Fibroblast of villous mesenchyme (primary cell): ENCODE measurements at places on chromosomes 16 and 17.

DNA sequence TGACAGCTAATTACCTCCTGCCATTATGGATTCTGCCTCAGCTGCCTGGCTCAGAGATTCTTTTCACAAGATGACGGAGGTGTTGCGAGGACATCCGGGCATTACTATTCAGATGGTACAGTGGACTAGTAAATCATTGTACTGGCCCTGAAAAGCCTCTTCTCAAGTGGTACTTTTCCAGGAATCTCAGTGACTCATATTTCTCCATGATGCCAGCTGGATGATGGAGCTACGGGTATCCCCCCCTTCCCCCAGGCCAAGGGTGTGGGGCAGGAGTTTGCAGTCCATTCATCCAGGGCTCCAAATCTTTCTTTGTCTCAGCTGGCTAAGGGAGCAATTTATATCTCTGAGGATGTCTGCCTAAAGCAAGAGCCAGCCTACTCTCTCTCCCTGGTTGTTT, 107.7 kb upstream of the GPR139 start:
- DNase-seq = no peak

DNA sequence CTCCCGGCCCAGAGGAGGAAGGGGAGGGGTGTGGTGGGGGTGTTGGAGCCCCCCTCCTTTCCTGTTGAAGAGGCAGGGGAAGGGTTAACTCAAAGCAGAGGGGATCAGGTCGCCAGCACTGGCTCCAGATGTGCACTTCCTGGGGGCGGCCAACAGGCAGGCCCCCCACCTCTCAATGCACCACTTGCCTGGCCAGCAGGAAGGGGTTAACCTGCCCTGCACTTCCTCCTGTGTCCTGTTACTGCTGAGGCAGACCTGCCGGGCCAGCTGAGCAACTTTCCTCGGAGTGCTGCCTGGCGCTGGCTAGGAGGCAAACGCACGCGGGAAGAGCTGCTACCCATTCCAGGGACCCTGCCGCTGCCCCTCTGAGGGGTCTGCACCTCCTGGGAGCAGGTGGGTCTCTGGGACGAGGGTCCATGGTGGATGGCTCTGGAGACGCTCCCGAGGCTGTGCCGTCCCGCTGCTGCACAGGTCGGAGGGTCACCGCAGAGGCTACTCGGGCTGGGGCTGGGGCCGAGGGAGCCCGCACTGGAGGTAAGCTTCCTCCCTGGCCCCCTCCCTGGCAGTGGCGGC, at the start of gene EPN3:
TSS of gene EPN3 (plus strand) at position 284 of the 573 bp plus-strand sequence. CDS start 3,822 bp downstream, outside the sequence.
- DNase-seq = no peak

DNA sequence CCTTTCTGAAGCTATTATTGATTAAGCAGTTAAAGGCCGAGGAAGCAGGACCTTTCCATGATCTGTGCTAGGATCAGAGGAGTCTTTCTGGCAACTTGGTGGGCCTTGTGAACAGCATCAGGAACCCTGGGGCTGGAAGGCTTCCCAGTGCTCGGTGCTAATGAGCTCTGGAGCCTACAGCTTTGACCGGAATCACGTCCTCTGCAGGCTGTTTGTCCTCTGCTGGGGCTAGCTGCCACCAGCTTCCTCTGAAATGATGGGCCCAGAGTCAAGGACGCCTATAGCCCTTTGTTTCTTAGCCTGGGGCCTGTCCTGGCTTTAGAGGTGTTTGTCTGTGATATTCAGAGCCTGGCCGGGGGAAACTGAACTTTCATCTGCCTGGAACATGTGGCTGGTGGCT, 111.6 kb downstream of the SHISA9 start:
- no peak for DNase-seq

DNA sequence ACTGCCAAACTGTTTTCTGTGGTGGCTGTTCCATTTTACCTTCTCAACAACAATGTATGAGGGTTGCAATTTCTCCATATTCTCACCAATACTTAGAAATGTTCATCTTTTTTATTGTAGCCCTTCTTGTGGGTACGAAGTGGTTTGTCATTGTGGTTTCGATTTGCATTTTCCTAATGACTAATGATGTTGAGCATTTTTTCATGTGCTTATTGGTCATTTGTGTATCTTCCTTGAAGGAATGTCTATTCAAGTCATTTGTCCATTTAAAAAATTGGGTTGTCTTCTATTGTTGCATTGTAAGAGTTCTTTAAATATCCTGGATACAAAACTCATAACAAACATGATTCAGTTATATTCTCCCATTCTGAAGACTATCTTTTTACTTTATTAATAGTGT, 47.5 kb upstream of the CCL2 start:
- no peak for DNase-seq

- DNase-seq = no peak
These were observed at the start of gene PMP22 for GRCh38 chr17:15265131-15265530. Gene PMP22, minus strand, starts transcription at chr17:15265326. Its CDS starts 4,599 bp downstream, at chr17:15260727.

GRCh38 chr17:1486802-1487695, 5.4 kb downstream of the MYO1C start:
- peak; percentile 79 for DNase-seq

- DNase-seq = no peak
These were observed 25.3 kb downstream of the TRPV3 start for GRCh38 chr17:3532106-3532858.

DNA sequence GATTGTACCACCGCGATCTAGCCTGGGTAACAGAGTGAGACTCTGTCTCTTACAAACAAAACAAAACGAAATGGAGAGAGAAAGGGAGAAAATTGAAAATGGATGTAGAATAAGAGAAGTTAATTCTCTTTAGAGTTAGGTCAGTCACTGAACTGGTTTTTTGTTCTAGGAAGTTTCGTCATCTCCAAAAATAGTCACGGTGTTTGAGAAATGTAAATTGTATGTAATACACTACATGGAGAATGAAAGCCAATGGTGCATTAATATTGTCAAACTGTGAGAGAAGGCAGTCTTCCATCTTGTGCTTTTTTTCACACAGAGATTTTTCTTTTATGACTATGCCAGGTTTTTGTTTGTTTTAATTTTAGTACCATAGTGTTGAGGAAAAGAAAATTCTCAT, 145.9 kb downstream of the BCAS3 start:
- DNase-seq = no peak

- no peak for DNase-seq
These were observed 299.8 kb downstream of the SEC14L1 start for GRCh38 chr17:77440560-77440981.

GRCh38 chr16:29877266-29877961, 14.4 kb upstream of the CDIPT start:
- peak; percentile 16 for DNase-seq

DNA sequence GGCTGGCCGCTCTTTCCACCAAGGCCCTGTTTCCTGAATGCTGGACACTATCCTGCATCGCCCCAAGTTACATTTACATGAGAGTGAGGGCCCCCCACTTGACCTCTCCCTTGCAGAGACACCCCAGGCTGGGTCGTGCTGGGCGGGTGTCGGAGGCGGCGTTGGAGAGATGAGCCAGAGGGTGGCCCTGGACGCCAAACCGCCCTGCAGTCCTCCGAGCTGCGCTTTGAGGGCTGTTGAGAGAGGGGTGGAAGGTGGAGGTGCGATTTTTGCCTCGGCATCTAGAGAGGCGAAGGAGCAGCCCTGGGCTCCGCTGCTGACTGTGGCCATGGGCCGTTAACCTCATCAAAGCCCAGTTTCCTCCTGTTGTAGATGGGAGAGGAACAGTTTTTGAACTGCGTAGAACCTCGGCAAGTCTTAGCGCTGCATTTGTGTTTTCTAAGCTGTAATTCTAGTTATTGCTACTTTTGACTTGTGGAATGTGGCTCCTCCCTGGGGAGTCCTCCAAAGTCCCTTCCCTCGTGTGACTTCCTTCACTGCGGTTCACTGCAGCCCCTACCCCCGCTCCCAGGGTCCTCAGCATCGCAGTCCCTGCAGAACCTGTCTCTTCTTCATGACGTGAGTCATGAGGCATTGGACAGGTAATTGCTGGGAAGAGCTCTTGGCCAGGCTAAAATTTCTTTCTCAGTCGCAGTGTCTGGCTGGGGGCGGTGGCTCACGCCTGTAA, 986 bp upstream of the ELOB start:
- DNase-seq = no peak

- DNase-seq = no peak
These were observed 21.0 kb downstream of the SLC7A6OS start for GRCh38 chr16:68289621-68290329.

DNA sequence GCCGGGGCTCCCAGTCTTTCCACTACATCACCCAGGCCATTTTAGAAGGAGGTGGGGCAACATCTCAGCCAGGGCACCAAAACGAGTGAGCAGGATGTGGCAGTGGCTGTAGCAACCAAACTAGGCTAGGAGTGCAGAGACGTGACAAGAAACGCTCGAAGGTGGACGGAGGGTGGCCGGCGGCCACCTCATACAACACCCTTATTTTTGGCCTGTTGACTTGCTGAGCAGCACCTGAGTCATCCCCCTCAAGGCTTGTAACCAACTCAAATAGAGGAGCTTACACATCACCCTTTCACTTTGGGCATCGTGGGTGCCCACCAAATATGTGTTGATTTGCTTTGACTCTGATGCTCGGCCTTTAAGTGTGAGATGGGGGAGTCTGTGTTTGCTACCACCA, 23.7 kb upstream of the SOX9 start:
- DNase-seq = no peak

- DNase-seq = no peak
These were observed 18.2 kb upstream of the NOS2 start for GRCh38 chr17:27818401-27819105.

GRCh38 chr17:69314246-69315065, 12.5 kb downstream of the ABCA5 start:
- DNase-seq = no peak

DNA sequence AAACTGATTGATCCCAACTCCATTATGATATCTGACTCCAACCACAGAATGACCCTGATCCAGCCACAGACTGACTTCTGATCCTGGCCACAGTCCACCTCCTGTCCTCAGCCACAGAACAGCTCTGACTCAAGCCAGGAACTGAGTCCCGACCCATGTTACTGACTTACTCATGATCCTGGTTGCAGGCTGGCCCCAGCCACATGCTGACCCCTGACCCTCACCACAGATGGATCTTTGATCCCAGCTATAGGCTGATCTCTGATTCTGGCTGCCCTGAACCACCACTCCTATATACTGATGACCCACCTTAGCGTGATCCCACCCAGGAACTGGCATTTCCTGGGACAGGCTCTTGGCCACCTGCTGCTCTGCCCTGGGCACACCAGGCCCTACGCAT, 32.2 kb upstream of the IL21R start:
- DNase-seq = no peak

- no peak for DNase-seq
These were observed 655 bp upstream of the NPTX1 start for GRCh38 chr17:80476877-80477646.

DNA sequence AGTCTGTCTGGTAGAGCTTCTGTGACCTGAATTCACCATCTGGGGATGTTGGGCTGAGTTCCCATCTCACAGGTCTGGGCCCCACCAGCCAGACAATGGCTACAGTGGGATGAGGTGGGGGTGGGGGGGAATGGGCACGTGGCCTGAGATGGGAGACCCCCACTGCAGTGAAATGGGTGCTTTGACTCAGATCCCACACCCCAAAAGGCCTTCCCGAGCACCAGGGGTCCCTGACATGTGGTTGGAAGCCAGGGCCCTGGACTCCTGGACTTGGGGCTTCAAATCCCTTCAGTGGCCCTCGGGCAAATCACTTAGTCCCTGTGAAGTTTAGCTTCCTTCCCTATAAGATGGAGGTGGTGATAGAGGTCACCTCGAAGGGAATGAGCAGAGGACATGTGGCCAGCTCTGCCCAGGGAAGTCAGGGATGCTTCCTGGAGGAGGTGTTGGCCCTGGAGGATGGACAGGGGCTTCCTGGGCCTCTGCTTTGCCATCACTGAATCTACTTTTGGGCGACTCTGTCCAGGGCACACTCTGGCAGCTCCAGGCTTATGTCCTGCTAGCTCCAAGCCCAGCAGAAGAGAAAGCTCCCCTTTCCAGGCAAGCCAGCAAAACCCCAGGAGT, 218.1 kb downstream of the KATNIP start:
- DNase-seq = no peak
